Amniotic stem cell (primary cell): ENCODE measurements at places on chromosomes 6 and 20.

DNA sequence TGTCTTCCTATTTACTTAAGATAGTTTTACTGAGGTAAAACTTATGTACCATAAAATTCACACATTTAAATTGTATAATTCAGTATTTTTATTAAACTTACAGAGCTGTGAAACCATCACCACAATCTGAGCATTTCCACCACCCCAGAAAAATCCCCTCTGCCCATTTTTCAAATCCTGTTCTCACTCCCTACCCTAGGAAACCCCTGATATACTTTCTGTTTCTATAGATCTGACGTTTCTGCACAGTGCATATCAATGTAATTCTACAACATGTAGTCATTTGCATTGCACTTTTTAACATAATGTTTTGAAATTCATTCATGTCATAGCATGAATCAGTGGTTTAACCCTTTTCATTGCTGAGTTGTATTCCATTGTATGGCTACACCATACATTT, 96.7 kb upstream of the OPRM1 start:
- no peak for DNase-seq

DNA sequence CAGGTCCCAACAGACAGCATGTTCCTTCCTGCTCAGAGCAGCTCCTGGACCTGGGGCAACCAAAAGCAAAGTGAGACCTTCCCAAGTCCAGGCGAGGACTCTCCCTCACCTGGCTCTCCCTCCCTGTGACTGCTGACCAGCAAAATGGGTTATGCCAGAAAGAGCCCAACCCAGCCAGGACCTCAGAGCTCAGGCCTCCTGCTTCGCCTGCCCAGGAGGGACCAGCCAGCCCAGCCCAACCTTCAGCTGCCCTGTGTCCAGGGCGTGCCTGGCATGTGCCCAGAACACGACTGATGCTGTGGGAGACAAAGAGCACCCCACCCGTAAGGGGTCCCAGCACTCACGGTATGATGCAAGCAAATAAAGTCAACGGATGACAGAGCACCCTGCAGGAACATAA, 74.0 kb upstream of the CST7 start:
- DNase-seq = no peak

DNA sequence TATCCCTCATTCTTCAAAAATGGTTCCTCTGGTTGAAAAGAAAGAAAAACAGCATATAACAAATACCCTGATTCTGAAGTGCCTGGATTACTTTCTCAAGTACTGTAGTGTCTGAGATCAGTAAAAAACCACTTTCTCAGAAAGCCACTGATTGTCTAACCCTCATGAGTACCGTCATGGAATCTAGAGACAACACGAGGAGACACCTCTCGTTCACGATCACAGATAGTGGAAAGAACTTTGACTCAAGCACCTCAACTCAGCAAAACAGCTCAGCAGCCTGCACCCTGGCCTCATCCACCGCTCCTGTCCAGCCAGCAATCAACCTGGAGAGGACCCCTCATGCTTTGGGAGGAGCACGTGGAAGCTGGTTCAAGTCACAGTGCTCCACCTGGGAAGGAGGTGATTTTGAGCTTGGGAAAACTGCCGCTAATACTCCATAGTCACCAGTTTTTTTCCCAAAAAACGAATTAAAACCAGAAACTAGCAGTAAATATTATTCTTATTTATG, 1.0 kb downstream of the SCML4 start:
- DNase-seq = no peak

DNA sequence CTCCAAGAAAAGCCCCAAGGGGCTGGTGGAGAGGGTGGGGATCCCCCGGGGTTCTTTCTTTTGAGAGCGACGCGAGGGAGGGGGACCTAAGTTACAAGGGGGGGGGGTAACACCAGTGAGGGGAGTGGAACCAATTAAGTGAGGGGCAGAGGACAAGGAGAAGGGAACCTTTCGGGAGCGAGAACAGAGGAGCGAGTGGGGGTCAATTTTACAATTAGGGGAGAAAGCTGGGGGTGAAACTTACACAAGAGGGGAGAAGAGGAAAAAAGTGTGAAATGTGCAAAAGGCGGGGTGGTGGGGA, 548 bp downstream of the SALL4 start:
- DNase-seq = no peak

- DNase-seq = no peak
Measured at GRCh38 chr6:170112583-170112860, 178.4 kb downstream of the DLL1 start.

DNA sequence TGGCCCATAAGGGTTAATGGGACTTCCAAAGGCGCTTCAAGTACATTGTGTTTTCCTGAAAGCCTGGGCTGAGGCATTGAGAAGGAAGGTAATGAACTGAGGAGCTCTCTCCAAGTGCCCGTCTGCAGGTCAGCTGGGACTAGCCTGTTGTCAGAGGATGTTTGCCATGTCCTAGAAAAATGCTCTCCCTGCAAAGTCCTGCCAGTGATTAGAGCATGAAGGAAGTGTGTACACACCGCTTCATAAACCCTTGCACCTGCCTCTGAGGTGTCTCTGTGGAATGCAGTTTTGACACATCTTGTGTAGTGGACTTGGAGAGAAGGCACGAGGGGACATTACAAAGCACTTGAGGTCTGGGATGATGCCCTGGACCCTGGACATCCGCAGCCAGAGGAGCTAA, 506.7 kb downstream of the KIF16B start:
- DNase-seq = no peak

DNA sequence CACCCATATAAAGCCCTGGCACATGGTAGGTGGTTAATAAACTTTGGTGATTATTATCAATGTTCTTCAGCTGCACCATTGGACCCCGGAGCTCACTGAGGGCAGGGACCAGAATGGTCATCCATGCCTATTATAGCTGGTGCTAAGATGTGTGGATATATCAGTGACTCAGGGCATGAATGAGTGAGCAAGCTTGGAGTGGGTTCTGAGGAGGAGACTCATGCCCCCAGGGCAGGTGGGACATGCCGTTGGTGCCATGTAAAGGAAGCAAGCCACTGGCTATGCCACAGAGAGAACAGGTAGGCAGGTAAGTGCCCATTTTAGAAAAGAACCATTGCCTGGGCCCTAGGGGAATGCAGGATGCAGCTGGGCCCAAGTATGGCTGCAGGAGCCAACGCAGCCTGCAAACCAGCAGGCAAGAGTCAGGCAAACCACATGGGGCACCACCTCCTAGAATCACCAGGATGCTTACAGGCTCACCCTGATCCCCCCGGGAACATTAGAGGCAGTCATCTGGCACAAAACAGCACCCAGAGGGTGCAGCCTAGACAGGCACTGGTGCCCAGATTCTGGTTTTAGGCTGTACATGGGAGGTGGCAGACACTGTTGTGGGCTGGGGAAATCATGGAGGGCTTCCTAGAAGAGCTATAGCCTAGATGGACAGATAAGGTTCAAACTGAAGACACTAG, 23.5 kb downstream of the PLAGL2 start:
- no peak for DNase-seq

DNA sequence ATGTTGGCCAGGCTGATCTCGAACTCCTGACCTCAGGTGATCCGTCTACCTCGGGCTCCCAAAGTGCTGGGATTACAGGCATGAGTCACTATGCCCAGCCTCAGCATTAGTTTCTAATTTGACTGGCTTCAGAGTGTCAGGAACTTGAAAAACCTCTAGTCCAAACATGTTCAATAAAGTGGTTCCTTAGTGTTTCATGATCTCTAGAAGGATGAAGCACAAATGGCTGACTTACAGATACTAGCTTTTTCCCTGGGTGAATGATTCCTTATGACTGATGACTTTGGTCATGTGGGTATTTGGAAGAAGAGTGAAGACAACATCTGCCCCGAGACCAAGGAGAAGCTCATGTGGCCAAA, 16.4 kb downstream of the GLYATL3 start:
- DNase-seq = no peak

- DNase-seq = no peak
Measured at GRCh38 chr20:40323361-40323794, 365.7 kb downstream of the MAFB start.

DNA sequence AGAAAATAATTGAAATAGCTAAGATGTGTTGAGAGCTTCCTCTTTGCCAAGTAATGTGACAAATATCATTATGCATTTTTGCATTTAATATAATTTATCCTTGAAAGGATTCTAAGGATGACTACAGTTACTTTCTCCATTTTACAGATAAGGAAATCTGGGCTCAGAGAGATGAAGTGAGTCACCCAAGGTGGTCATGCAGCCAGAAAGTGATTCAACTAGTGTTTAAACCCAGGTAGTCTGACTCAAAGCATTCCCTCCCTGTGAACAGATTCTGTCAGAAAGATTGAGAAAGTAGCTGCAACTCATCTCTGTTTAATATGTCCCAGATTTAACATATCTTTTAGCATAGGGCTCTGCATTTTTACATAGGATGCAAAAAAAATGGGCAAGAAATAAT, 28.1 kb downstream of the NRSN1 start:
- DNase-seq = no peak

GRCh38 chr20:44068316-44069201, 118.4 kb downstream of the JPH2 start:
- DNase-seq = no peak

GRCh38 chr20:9955646-9956045, 79.1 kb upstream of the ANKEF1 start:
- DNase-seq = no peak

DNA sequence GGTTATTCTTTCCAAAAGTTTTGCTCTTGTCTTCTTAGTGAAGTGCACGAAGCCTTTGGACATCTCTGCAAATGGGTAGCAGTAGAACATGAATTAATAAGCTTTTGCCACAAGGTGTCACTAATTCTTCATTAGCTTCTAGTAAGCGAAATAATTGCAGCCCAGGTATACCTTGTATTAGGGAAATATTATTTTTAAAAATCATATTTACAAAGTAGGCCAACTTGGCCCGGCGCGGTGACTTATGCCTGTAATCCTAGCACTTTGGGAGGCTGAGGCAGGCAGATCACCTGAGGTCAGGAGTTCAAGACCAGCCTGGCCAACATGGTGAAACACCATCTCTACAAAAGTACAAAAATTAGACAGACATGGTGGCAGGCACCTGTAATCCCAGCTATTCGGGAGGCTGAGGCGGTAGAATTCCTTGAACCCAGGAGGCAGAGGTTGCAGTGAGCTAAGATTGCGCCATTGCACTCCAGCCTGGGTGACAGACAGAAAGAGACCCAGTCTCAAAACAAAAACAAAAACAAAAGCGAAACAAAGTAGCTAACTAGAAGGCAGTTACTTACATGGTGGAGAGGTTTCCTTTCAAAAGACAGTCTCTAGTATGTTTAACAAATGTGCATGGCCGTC, 8.8 kb upstream of the RSPH3 start:
- DNase-seq = no peak

DNA sequence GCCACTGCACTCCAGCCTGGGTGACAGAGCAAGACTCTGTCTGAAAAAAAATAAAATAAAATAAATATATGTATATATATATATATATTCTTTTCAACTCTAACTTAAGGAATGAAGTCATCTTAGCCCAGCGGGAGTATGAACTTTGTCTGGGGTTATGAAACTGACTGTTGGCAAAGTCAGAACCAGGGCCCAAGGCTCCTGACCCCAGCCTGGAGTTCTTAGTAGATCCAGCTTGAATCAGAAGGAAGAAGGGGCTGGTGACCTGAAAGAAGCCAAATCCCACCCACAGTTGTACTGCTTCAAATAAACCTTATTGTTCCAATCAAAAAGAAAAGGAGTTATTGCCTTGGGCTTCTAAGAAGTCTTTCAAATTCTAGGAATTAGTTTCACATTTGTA, 83.1 kb upstream of the MAP7 start:
- no peak for DNase-seq

DNA sequence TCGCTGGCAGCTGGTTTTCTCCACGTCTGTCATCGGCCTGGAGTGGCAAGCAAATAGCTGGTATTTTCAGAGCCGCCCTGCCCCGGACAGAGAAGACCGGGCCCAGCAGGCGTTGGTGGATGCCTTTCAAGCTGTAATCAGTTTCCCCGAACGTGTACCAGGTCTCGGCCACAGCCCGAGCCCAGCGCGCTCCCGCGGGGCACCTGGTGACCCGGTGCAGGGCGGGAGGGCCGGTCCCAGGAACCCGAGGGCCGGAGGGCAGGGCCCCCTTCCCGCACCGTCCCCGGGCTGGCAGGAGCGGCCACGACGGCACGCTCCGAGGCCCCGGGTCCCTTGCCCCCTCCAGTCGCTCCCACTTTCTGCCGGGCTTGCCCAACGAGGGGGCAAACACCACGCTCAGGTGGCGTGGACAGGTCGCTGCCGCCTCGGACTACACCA, 348 bp upstream of the PYGB start:
- no peak for DNase-seq

- DNase-seq = no peak
Measured at GRCh38 chr6:147868427-147869190, 360.1 kb downstream of the SAMD5 start.

DNA sequence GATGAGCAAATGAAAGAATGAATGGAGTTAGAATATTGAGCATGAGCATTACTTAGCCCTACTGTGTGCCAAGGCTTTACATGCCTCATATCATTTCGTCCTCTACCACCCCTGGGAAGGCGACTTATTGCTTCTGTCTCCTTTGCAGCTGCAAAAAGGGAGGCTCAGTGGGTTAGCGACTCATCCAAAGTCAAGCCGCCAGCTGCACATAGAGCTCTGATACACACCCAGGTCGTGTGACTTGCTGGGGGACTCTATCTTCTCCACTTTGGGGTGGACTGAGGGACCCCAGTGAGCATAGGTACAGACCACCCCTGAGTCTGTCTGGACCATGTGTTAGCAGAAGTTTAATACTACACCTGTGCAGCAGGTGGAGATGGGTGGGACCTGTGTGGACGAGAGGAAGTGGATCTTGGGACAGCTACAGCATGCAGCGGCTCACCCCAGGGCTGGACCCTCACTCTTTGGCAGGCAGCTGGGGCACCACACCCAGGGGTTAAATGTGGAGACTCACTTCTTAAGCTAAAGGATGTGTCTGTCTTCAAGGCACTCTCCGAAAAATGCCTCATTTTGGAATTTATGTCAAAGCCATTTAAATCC, 36.2 kb upstream of the ANGPT4 start:
- no peak for DNase-seq

GRCh38 chr6:152309648-152310047, 327.5 kb downstream of the SYNE1 start:
- no peak for DNase-seq

DNA sequence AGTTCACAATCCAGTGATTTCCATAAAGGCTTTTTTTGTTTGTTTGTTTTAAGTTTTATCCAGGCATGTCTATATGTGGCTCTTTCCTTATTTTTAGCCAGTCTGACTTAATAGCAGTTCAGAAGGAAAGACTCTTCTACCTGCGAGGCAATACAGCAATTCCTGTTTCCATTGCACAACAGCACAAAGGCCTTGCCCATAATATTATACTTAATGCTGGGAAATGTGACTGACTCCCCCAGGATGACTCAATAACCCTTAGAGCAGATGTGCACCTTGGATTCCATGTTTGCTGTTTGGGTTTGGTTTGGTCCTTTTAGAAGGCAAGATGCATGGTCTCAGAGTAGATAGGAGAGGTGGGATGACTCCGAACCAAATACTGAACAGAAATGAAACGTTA, 184.1 kb downstream of the MTFR2 start:
- no peak for DNase-seq

- DNase-seq = peak; percentile 59
Measured at GRCh38 chr6:16136621-16137450, 8.0 kb downstream of the MYLIP start.

- DNase-seq = no peak
Measured at GRCh38 chr6:27679964-27680694, 207.2 kb upstream of the ZNF184 start.
